Breast epithelium (tissue), 4 donors: ENCODE measurements at places on chromosomes 7 and 10. TPM values are rescaled to one million over a fixed set of nuclear protein-coding genes. Genes with fewer than 3 reads are reported as not detected.

DNA sequence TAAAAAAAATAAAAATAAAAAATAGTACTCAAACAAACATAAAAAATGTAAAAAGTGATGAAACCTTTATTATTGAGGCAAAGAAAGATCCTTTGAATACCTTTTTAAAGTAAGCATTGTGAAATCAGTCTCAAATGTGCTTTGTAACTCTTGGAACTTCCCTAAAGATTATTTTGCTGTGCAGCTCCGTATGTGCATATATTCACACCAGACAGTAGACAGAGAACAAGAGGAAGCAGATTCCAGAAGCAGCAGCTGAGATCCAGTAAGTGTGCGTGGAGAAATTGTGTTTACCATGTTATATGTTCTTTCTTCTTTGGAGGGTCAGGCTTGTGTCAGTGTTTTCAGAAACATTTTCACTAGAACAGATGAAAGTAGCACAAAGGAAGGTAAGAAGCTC, 324.9 kb downstream of the AGMO start:
- DNase-seq = no peak

FOXI2 gene
- not detected for total RNA-seq

CFAP46 gene
- 0.16 TPM for total RNA-seq

DNA sequence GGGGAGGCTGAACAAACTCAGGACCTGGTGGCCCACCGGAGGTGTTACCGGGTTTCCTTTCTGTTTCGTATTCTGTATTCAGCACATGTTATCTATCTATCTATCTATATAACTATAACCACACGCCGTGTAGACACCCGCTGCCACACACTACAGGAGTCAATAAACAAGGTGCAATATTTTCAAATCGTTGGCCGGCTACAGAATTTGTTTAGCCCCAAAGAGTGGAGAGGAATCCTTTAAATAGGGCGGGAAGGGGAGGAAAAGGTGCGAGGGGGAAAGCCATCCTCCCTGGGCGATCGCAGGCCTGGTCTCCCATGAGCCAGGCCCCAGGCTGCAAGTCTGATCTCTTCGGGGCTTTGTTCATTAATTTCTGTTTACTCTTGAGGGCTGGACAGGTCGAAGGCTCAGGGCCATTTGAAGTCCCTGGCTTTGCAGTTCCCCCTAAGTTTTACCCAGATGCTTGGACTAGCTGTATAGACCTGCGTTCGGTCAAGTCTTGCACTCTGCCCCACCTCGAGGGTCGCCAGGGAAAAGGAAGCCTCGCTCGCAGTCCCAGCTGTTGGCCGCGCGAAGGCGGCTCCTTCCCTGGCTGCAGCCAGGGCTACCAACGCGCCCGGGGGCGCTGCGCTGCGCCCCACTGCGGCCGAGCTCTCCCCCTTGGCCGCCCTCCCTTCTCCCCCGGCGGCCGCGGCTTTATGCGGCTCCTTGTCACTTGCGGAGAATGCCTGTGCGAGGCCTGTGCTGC, 3.8 kb downstream of the NKX2-3 start:
- no peak for DNase-seq

DNA sequence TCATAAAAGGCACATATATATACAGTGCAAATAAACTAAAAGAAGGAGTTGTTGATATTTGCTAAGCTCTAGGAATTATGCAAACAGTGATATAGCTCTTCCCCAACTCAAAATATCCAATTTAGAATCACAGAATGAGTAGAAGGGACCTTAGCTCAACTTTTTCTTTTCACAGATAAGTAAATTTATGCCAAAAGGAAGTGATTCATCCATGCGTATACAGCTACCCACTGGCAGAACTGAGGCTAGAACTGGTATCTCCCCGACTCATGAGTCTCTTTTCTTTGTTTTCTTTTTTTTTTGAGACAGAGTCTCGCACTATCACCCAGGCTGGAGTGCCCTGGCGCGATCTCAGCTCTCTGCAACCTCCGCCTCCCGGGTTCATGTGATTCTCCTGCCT, 54.2 kb upstream of the SVIL start:
- no peak for DNase-seq

DNA sequence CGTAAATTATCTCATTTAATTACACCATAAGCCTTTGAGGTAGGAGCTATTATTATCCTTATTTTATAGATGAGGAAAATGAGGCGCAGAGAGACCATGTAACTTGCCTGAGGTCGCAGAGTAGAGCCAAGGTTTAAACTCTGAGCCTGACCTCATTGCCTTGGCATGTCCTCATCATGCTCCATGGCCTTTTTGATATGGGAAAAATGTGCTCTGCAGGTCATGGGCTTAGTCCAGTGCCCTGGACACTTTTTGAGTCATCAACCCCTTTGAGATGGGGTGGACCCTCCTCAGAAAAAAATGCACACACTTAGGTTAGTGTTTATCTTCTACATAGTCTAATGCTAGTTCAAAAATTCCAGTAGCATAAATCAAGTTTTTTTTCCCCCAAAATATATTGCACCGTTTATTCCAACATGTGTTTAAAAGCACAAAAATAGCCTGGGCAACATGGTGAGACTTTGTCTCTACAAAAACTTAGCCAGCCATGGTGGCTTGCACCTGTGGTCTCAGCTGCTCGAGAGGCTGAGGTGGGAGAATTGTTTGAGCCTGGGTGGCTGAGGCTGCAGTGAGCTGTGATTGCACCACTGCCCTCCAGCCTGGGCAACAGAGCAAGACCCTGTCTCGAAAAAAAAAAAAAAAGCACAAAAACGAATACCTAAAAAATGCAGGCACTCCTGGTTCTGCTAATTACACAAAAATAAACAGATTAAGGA, 28.6 kb upstream of the TMEM178B start:
- DNase-seq = no peak

DNA sequence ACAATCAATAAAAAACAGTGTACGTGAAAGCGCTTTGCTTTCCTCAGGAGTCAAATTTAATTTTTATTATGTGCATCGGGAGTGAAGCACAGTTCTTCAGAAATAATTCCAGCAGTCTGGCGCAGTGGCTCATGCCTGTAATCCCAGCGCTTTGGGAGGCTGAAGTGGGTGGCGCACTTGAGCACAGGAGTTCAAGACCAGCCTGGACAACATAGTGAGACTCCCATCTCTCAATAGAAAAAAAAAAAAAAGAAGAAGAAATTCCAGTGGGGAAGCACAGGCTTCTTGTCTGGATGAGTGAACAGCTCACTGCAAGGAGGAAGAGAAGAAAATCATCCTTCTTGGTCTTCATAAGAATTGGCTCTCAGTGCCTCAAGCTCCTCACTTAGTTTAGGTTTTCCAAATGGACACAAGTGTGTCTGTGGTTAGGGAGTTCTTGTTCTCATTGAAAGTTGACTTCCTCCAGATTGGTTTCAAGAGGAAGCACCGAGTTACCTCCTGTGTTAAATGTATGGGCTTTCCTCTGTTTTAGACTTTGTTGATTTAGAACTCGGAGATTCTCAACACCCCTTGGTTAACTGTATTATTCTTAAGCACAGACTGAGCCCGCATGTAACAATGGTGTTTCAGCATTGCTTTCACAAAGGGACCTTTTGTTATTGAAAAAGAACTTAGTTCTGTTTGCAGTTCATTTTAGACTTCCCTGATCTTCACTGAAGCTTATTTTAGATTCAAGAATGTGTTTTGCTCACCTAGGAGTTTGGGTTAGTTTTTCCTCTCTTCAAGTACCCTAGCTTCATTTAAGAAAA, 28.0 kb downstream of the LMTK2 start:
- DNase-seq = no peak

PDE1C gene
- 18.7 TPM for total RNA-seq

GRCh38 chr10:94123258-94123995, 129.7 kb downstream of the PLCE1 start:
- no peak for DNase-seq

- peak; percentile 62 for DNase-seq
These were observed 4.2 kb upstream of the UPP1 start for GRCh38 chr7:48084727-48085432.

HOXA3 gene
- 4.6 TPM for total RNA-seq

ATRNL1 gene
- total RNA-seq = 2.9 TPM

DNA sequence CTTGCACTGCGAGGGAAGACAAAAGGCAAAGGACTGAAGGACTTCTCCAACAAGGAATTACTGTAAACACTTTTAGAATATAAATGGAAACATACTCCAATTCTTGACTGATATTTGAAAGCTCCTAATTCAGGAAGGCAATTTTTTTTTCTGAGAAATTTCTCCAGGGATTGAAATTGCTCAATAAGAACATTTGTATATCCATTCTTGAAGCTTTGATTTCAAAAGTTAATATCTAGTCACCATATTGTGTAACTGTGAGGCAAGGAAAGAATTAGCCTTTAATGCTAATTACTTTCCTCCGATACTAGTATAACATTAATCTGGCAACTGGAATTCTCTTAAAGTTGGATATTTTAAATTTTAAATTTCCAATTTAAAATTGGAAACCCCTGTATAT, 188.4 kb upstream of the COL1A2 start:
- DNase-seq = no peak

GRCh38 chr7:125246706-125247105, 317.1 kb upstream of the POT1 start:
- no peak for DNase-seq

BHLHA15 gene
- 0.59 TPM for total RNA-seq

FAM20C gene
- total RNA-seq = 71.0 TPM

PLPP4 gene
- not detected for total RNA-seq

GRCh38 chr10:92547676-92548075, 26.2 kb downstream of the IDE start:
- no peak for DNase-seq

DNA sequence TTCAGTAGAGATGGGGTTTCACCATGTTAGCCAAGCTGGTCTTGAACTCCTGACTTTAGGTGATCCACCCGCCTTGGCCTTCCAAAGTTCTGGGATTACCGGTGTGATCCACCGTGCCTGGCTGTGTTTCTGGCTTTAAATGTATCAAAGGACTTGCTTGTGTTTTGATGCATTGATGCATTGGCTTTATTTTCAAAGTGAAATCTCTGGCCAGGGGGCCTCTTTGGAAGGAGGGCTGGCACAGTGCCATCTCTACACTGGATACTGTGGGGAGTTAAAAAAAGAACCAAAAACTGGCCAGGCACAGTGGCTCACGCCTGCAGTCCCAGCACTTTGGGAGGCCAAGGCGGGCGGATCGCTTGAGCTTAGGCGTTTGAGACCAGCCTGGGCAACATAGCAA, 16.0 kb downstream of the MNX1 start:
- no peak for DNase-seq

DNA sequence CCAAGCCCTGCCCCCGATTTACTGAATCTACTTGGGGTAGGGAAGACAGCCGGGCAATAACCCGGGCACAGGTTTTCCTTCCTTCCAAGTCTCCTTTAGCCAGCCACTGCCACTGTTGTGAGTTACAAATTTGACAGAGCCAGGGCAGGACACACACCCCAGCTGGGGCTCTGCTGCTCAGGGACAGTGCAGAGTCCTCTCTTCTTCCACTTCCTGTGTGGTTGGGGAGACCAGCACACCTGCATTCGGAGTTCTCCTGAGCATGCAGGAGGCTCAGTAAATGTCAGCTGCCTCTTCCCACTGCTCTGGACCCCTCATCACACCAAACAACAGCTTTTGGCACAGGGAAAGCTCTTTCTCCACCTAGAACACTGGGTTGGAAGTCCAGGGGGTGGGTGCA, 21.3 kb downstream of the CHST15 start:
- no peak for DNase-seq

GRCh38 chr10:76035206-76036110, 604.0 kb downstream of the LRMDA start:
- no peak for DNase-seq

- no peak for DNase-seq
These were observed 36.7 kb downstream of the GNA12 start for GRCh38 chr7:2807460-2807844.

PILRA gene
- 4.3 TPM for total RNA-seq

- DNase-seq = no peak
These were observed 8.8 kb downstream of the BAG3 start for GRCh38 chr10:119659951-119660350.

SLC26A5 gene
- total RNA-seq = 1.0 TPM
